ENCODE measurements at places on chromosomes 5 and 9. TPM values are rescaled to one million over a fixed set of nuclear protein-coding genes. Genes with fewer than 3 reads are reported as not detected.

GRCh38 chr5:168137265-168137664, 154.2 kb upstream of the WWC1 start:
- H3K27me3 ChIP-seq, result no peaks in the 10 kb centered on the region
- peaks cover 5% of the 10 kb centered on the region for H3K4me1 ChIP-seq
- no peak for DNase-seq
- no peak overlapping the region for H3K27ac ChIP-seq
- H3K36me3 ChIP-seq, result no peaks in the 10 kb centered on the region

DNA sequence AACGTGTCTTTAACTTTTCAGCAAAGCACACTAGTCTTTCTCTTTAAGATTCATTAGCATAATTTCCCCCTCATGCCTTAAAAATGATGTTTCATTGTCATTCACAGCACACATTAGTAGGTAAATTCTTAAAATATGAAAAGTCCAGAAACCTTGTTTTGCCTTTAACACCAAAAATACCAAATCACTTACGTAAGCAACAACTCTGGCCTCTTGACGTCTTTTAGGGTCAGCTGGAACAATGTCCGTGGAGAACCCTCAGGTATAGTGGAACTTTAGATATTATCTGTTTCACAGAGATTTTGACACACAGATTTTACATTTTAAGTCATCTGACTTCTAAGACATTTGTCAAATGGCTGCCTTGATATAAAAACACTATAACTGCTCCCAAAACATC, 30.9 kb downstream of the LNPEP start:
- H3K4me3 ChIP-seq, result no peak overlapping the region
- H3K36me3 ChIP-seq, result no peaks in the 10 kb centered on the region
- H3K4me1 ChIP-seq, result peaks cover 18% of the 10 kb centered on the region

DNA sequence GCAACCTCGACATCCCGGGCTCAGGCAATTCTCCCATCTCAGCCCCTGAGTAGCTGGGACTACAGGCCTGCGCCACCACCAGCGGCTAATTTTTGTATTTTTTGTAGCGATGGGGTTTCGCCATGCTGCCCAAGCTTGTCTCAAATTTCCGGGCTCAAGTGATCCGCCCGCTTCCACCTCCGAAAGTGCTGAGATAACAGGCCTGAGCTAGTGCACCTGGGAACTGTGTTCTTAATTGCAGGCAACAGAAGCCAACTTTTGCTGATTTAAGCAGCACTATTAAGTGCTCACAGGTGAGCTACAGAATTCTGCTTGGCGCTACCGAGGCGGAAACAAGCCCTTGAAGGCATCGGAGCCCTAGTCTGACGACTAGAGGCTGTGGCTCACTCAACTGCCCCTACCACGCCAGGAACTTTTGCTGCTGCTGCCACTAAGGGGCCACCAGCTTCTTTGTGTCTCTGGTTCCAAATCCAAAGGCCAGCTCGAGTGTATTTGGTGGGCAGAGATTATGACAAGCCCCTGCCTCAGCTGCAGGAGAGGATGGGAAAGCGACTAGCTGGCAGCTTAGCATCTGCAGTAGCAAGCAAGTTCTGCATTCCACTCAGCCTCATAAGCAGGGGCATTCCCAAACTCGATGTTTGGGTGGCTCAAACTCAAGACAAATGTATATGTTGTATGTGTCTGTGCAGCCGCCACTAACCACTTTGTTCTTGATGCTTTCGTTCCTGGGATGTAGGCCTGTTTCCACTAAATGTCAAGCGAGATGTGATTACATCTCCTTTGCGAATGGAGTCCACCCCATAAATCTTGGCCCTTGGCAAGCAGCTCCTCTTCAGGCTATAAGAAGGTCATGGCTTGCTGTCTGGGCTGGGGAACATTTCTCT, 10.6 kb upstream of the HMCN2 start:
- no peak overlapping the region for H3K27ac ChIP-seq
- no peaks in the 10 kb centered on the region for H3K4me1 ChIP-seq
- H3K4me3 ChIP-seq, result no peak overlapping the region

- no peak for DNase-seq
- peak overlapping the region; percentile 79 for H3K4me3 ChIP-seq
- no peaks in the 10 kb centered on the region for H3K36me3 ChIP-seq
- no peak overlapping the region for H3K27ac ChIP-seq
- H3K27me3 ChIP-seq, result peaks cover 71% of the 10 kb centered on the region
Observed at GRCh38 chr9:95047452-95048224, 269.9 kb downstream of the FANCC start.

GRCh38 chr5:113187906-113188305, 211.3 kb downstream of the DCP2 start:
- H3K27me3 ChIP-seq, result no peaks in the 10 kb centered on the region
- H3K36me3 ChIP-seq, result peaks cover 7% of the 10 kb centered on the region
- DNase-seq, result no peak
- H3K4me3 ChIP-seq, result no peak overlapping the region

- H3K27me3 ChIP-seq, result peaks cover 42% of the 10 kb centered on the region
- H3K4me3 ChIP-seq, result no peak overlapping the region
- H3K36me3 ChIP-seq, result no peaks in the 10 kb centered on the region
- H3K27ac ChIP-seq, result no peak overlapping the region
- no peaks in the 10 kb centered on the region for H3K4me1 ChIP-seq
Observed at GRCh38 chr5:55149308-55149795, 10.6 kb upstream of the GPX8 start.

DNA sequence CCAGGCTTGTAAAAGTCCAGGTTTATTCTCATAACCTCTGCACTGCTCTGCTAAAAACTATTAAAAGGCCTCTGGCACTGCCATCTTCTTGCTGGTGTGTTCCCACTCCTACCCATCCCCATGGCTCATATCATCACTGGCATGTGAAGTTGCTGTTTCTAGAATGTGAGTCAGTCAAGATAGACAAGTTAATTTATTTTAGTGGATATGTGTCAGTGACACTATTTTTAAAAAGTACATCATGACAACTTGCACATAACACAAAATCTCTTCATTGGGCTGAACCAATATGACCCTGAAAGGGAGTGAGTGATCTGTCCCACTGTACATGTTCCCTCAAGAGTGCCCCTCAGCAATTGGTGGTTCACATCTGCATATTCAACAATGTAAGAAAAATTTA, 299.7 kb downstream of the NFIB start:
- H3K27ac ChIP-seq, result no peak overlapping the region
- no peak for DNase-seq
- no peak overlapping the region for H3K4me3 ChIP-seq
- H3K27me3 ChIP-seq, result no peaks in the 10 kb centered on the region

DNA sequence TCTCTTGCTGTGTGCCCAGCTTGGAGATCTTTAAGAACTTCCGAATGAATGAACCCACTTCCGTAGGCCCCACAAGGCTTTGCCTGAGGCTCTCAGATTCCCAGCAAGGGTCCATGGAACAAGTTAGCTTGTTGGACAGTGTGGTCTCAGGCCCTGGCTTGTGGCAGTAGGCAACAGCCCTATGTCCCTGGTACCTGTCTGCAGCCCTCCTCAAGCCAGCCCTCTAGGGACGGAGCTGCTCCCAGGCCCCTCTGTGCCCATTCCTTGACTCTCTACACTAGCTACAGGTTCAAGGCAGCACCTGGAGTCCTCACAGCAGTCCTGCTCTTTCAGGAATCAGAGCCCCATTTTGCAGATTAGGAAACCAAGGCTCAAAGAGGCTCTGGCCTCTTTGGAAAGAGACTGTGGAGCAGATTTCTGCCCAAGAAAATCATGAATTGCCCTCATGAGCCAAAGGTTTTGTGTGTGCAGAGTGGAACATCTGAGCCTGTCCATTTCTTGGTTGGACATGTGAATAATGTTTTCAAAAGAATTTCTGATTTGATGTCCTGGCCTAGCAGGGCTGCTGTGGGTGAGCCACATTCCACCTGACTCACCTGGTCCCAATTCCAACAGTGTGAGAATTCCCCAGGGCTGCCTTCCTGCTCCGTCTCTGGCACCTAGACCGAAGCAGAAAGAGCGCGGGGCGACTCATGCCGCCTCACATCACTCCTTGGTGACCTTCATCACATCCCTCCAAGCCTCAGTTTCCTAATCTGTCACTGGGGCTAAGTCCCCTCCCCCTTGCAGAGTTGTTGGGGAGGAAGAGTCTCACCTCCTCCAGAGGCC, 131.7 kb downstream of the BARX1 start:
- no peak overlapping the region for H3K27ac ChIP-seq
- H3K36me3 ChIP-seq, result no peaks in the 10 kb centered on the region
- H3K4me1 ChIP-seq, result no peaks in the 10 kb centered on the region
- no peak overlapping the region for H3K4me3 ChIP-seq
- H3K27me3 ChIP-seq, result peaks cover 28% of the 10 kb centered on the region

DNA sequence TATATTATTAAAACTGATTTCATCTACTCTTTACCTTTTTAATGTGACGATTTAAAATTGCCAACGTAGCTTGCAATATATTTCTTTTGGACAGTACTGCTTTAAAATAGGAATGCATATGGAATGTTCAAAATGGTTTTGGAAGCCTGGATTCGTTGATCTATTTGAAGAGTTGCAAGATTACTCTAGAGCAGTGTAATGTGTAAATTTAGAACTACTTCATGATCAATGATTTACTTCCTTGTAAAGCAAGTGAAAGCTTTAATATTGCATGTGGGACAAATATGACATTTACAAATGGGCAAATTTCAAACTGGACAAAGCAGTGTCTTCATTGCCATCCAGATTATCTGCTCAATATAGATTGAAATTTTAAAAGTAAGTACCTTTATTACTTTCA, 38.3 kb downstream of the PARP8 start:
- H3K4me3 ChIP-seq, result no peak overlapping the region
- H3K27me3 ChIP-seq, result no peaks in the 10 kb centered on the region
- no peaks in the 10 kb centered on the region for H3K4me1 ChIP-seq
- H3K27ac ChIP-seq, result no peak overlapping the region

DNA sequence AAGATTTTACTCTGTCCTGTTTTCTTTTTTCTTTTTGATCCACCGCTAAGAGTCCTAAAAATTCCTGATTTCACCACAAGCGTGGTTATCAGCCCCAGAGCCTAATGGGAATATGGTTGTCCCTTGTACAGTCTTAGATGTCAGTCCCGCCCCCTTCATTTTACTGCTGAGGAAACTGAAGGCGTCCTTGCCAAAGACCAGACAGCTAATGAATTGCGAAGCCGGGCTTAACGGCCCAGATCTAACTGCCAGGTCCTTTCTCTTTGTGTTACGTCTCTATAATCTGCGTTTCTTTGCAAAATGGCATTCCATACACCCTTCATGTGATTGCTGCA, 497 bp downstream of the NSA2 start:
- H3K27ac ChIP-seq, result peak overlapping the region; percentile 97
- peak overlapping the region; percentile 100 for H3K4me3 ChIP-seq
- peaks cover 29% of the 10 kb centered on the region for H3K4me1 ChIP-seq
- DNase-seq, result no peak
- H3K27me3 ChIP-seq, result no peaks in the 10 kb centered on the region
- H3K36me3 ChIP-seq, result peaks cover 11% of the 10 kb centered on the region

GRCh38 chr5:159471904-159472303, 141.6 kb upstream of the IL12B start:
- H3K27me3 ChIP-seq, result peaks cover 3% of the 10 kb centered on the region
- no peak overlapping the region for H3K4me3 ChIP-seq
- H3K27ac ChIP-seq, result no peak overlapping the region
- H3K4me1 ChIP-seq, result no peaks in the 10 kb centered on the region
- DNase-seq, result no peak

DNA sequence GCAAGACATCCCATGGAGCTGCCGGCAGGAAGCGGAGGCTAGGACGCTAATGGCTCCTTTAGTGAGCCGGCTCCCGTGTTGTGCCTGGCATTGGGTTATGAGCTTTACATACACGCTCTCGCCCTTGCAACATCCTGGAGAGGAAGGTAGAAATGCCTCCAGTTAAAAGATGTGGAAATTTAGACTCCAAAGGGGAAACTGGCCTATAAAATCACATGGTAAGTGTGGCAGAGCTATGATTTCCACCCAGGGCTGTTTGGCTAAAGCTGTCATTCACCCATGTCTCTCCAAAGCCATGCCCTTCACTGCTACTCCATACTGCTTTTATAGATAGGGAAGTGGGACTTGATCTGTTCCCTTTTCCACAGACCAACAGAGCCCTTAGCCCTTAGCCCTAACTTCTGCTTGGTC, 5.2 kb downstream of the GM2A start:
- no peak for DNase-seq
- no peak overlapping the region for H3K4me3 ChIP-seq
- peaks cover 9% of the 10 kb centered on the region for H3K4me1 ChIP-seq
- no peak overlapping the region for H3K27ac ChIP-seq

DNA sequence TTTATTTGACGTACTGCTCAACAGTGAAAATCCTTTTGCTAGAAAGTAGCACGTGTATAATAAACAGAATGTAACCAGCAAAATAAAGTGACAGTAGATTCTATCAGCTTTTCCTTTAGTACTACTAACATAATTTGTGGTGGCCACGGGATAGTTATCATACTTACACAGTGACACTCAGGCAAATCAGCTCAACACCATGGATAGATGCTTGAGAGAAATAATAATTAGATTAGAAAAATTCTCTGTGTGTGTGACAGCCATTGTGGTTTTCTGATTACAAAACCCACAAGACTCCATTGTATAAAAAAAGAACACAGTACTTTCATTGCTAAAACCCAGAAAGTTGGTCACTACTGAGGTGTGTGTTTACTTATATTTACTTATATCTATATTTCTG, 101.1 kb downstream of the MUSK start:
- no peak overlapping the region for H3K27ac ChIP-seq
- H3K4me3 ChIP-seq, result no peak overlapping the region
- H3K4me1 ChIP-seq, result no peaks in the 10 kb centered on the region
- no peaks in the 10 kb centered on the region for H3K27me3 ChIP-seq
- no peaks in the 10 kb centered on the region for H3K36me3 ChIP-seq

DNA sequence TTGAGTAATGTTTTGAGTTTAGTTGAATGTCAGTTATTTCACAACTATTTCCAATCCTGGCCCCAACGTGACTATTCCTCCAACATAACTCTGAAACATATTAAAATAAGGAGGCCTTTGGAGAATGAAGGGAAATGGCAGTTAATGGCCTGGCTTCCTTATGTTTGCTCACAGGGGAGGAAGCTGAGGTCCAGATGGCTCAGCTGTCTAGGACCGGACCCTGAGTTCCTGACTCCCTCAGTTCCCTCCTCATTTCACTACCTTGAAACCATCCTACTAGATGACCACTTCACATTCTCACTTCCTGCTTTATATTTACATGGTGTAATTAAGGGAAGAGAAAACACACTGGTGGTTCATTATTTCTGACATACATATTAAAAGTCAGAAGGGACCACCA, 6.6 kb downstream of the OTULINL start:
- DNase-seq, result no peak
- no peak overlapping the region for H3K4me3 ChIP-seq
- H3K27ac ChIP-seq, result no peak overlapping the region
- H3K4me1 ChIP-seq, result no peaks in the 10 kb centered on the region
- H3K36me3 ChIP-seq, result no peaks in the 10 kb centered on the region
- H3K27me3 ChIP-seq, result peaks cover 40% of the 10 kb centered on the region

The KCNIP1 gene
- 0.96 TPM for total RNA-seq

The LRSAM1 gene
- 21.5 TPM for total RNA-seq

The PCDHGA11 gene
- total RNA-seq, result 1.8 TPM

The GAPT gene
- not detected for total RNA-seq

The ZNF346 gene
- total RNA-seq, result 41.5 TPM

The CTXN3 gene
- total RNA-seq, result not detected

The LVRN gene
- total RNA-seq, result 0.56 TPM

The FGF1 gene
- total RNA-seq, result not detected

All from neural crest cell (in vitro differentiated cells).